ENCODE measurements at places on chromosomes 12 and 14.

DNA sequence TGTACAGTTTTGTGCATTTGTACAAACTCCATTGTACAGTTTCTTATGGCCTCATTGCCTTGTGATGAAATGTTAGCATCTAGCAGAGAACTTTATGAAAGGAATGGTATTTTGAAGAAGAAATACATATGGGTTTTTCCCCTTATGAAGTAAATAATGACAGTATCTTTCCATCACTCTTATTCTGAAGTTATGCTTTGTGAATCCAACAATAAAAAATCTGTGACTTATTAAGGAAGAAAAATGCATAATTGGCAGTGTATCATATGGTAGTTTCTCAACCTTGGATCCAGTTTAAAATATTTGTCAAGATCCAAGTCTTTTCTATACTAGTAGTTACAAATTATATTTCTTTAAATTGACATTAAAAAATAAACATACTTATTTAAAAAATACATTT, 859.1 kb upstream of the FLRT2 start:
- no peak for DNase-seq

- DNase-seq, result peak; percentile 11
These were observed 11.1 kb upstream of the KRT7 start for GRCh38 chr12:52221912-52222457.

DNA sequence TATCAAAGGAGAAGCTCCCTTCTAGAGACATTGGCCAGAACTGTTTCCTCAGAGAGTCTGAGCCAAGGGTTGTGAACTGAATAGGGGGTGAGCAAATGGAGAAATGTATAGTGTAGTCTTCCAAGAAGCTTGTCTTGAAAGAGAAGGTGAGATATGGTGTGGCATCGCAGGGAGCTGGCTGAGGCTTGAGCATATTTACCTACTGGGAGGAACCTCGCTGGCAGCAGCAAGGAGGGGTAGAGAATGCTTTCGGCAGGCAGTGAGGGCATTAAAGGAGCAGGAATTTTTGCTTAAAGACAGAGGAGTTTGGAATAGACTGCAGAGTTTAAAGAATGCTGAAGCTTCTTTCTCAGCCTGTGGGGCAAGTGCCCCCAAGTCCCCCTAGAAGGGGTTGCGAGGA, 59.3 kb upstream of the PRMT8 start:
- DNase-seq, result no peak

DNA sequence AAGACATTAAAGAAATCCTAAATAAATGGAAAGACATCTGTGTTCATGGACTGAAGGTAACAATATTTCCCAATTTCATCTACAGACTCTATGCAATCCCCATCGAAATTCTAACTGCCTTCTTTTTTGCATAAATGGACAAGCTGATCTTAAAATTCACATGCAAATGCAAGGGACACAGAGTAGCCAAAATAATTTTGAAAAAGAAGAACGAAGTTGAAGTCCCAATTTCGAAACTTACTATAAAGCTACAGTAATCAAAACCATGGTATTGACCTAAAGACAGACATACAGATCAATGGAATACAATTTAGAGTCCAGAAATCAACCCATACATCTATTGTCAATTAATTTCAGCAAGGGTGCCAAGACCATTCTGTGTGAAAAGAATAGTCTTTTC, 16.4 kb upstream of the CD27 start:
- no peak for DNase-seq

DNA sequence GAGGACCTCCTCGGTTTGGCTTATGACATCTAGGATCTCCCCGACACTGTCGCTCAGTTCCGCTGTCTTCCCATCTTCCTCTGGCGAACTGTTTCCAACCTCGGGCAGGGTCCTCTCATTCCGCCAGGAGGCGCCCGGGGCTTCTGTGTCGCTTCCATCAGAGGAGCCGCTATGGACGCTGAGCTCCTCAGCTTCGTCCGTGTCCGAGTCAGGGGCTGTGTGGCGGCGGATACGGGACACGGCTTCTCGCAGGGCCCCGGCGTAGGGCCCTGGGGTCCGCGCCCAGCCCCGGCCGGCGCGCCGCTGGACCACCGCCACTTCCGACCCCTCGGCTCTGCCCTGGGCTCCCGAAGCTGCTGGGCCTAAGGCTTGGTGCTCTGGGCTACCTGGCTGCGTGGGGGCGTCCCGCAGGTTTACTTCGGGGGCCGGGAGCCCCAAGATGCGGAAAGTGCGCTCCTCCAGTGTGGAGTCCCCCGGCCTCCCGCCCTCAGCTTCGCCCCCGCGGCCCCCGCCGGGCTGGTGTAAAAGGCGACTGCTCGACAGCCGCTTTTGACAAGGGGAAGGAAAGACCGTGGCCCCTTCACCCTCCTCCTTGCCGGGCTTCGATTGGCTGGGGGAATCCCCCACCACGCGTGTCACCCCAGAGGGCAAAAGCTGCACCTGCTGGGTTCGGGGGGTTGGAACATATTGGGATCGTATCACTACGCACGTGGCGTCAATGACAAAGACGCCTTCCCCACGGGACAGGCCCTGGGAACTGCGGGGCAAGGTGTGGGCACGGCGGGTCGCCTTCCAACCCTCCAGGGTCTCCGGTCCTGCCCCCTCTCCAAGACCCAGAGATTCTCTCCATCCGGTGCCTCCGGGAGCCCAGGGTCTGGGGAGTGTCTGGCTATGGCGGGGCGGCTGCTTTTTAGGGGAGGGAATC, 2.1 kb downstream of the DDN start:
- peak; percentile 49 for DNase-seq

DNA sequence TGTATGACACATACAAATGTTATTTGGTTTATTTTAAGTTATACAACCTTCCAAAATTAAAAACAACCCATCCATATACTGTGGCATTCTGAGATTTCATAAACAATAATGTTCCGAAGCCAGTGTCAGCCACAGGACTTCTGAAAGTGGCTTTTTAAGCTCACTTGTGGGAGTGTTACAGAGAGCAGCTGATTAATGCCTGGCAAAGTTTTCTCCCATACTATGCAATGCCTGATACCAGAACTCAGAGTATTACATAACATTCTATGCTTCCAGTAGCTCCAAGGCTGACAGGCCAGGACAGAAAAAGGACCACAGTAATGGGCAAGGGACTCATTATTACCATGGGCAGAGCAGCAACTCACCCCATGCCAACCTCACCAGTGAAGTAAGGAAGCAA, 29.3 kb downstream of the NELL2 start:
- no peak for DNase-seq

DNA sequence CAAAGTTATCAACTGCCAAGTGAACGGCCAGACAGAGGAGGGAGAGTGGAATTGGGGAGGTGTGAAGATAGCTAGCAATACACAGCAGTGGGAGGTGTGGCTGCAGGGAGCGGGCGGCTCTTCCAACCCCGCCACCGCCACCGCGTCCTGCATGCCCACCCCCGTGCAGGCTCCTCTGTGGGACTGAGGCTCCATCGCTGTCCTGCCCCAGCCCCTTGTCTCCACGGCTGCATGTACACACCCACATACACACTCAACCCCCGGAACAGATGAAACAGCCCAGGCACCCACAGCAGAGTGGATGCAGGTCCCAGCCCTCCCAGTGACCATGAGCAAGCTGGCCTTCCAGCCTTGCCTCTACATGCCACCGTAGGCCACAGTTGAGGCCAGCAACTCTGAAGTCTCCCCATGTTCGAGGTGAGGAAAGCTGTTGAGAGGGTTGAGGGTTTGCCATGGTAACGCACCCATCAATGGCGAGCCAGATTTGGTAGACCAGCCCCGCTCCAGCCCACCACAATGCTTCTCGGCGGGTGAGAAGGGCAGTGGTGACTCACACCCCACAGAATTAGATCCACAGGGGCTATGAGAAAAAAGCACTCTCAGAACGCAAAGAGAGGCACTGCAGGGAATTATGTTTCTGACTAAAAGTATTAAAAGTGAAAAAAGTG, 39.3 kb downstream of the PITPNM2 start:
- peak; percentile 20 for DNase-seq

- no peak for DNase-seq
These were observed 60.4 kb upstream of the SLC6A15 start for GRCh38 chr12:84973026-84973425.

GRCh38 chr14:22778084-22778483, 11.6 kb downstream of the OXA1L start:
- no peak for DNase-seq

GRCh38 chr14:86712727-86713126, 1182.8 kb downstream of the FLRT2 start:
- no peak for DNase-seq

GRCh38 chr14:103191844-103192243, 68.6 kb downstream of the TNFAIP2 start:
- DNase-seq, result no peak

DNA sequence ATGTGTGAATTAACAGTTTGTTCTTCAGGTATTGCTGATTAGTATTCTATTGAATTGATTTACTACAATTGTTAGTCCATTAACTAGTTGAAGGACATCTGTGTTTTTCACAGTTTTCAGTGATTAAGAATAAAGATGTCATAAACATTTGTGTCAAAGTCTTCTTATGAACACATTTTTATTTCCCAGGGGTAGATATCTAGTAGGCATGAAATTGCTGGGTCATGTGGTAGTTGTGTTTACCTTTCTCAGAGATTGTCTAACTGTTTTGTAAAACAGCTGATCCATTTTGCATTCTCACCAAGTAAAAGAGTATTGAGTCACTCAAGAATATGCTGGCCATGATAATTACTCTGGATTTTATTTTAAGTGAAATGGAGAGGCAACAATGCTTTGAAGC, 1145.3 kb downstream of the FSCB start:
- no peak for DNase-seq

GRCh38 chr12:12929696-12930095, 22.3 kb downstream of the GPRC5D start:
- DNase-seq, result no peak

DNA sequence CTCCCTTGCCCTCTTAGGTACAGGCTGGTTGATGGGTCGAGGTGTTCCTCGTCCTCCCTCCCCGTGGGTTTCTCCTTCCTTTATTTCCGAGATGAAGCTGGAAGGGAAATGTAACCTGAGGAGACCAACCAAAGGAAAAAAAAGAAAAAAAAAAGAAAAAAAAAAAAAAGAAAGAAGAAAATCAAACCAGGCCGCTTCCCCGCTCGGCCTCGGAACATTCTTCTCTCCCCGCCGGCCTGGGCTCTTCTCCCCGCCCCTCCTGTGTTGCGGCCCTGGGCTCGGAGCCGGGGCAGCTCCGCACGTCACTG, 1.6 kb upstream of the NFATC4 start:
- no peak for DNase-seq

GRCh38 chr14:23557521-23557920, 1.4 kb downstream of the THTPA start:
- DNase-seq, result no peak

- DNase-seq, result no peak
These were observed 51.2 kb downstream of the SMIM41 start for GRCh38 chr12:52130711-52131110.

DNA sequence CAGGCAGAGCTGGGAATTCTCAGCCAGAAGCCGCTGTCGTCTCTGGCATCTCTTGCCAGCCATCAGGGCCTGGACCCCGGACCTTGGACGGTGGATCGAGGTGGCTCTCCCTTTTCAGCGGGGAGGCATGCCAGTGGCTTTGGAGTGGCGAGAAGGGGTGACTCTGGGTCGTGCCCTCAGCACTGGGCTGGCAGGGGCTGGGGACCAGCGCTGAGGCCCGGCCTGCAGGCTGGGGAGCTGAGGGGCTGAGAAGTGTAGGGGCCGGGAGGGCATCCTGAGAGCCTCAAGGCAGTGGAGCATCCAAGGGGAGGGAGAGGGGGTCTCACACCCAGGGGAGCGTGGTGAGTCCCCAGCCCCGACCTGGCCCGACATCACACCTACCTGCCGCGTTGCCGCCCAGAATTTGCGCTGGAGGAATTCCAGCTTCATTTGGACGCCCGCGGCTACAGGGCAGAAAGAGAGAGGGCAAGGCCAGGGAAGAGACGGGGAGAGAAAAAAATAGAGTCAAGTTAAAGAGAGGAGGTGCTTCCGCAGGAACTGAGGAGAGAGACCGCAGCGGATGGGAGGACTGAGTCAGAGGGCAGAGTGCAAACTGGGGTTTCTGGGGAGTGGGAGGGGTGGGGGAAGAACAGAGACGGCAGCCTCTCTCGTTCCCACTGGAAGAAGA, 9.0 kb upstream of the LRTM2 start:
- DNase-seq, result no peak

GRCh38 chr12:24595652-24596235, 353.2 kb downstream of the BCAT1 start:
- DNase-seq, result no peak

DNA sequence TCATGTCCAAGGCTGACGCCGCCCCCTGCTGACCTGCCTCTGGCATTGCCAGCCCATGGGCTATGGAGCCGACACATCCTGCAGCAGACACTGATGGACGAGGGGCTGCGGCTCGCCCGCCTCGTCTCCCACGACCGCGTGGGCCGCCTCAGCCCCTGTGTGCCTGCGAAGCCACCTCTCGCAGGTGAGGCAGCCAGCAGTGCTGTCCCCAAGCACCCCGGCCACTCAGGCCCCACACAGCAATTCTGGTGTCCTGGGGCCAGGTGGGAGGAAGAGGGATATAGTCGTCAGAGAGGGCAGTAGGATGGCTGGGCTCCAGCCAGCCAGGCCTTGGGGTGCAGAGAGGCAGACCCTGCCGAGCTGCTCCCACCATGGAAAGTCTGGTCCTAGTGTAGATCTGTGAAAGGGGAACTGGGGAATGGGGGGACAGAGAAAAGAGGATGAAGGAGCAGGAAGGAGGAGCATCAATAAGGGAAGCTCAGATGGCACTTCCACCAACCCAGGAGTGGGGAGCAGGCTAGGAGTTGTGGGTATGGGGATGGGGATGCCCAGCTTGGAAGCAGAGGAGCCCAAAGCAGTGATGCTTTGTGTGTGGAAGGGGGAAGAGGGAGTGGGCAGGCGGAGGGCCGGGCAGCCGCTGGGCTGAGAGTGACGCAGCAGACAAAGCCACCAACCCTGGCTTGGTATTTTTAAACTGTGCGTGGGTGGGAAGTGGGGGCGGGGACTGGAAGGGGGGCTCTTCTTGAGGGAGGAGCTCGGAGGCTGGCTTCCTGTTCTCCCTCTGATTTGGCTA, 4.7 kb downstream of the NAB2 start:
- DNase-seq, result peak; percentile 58

- peak; percentile 13 for DNase-seq
These were observed 72.4 kb downstream of the IQSEC3 start for GRCh38 chr12:138898-139534.

DNA sequence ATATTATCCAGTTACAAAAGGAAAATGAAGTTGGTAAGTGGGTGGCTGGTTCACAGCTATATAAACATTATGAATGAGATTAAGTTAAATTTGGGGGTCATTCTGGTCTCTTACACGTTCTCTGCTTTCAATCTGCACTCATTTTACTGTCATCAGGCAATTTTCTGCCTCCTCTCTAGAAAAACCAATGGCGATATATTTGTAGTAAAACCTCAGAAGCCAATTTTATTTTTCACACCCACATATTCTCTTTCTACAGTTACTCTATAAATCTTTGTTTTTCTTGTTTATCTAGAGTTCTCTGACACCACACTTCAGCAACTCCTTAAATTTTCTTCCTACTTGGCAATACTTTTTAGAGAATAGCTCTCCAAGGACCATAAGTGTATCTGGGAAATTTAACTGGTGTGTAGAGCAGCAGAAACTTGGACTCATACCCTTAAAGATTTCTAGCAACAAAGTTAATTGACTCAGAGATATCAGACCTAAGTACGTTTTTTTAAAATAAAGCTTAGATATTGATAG, 926.9 kb downstream of the TMTC2 start:
- DNase-seq, result no peak

- DNase-seq, result no peak
These were observed 7.0 kb upstream of the TNS2 start for GRCh38 chr12:53042607-53043454.
